ENCODE measurements at places on chromosomes 11 and 22.

GRCh38 chr11:44488165-44488965 is 77.1 kb upstream of the CD82 start:
- DNase-seq: no peak

GRCh38 chr22:22390989-22391388 is 117.6 kb downstream of the ZNF280B start:
- DNase-seq: no peak

DNA sequence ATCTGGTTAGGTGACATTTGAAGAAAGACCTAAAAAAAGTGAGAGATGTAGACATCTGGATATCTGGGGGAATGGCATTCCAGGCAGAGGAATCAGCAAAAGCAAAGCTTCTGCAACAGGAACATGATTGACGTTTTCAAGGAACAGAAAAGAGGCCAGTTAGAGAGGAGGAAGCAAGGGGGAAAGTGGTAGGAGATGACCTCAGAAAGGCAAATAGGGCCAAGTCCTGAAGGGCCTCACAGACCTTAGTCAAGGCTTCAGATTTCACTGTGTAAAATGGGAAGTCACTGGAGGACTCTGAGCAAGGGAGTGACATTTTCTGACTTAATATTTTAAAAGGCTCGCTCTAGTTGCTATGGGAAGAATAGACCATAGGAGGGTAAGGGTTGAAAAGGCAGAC is 9.7 kb downstream of the DEUP1 start:
- no peak for DNase-seq

DNA sequence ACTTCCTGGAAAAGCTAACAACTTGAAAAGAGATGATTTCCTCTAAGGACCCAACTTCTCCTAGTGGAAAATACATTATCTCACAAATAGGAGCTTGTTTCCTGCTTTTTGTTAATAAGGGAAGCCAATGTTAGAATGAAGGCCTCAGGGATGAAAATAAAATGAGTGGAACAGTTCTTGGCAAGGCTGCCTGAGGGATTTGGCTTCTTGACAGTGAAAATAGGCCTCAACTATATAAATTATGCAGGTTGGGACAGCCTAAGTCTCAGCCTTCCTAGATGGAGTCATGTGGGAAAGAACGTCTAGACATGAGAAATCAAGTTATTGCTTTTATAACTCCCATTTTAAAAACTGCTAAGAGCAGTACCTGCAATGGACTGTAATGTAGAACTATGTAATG is 92.8 kb upstream of the FIBIN start:
- DNase-seq: peak; percentile 34

DNA sequence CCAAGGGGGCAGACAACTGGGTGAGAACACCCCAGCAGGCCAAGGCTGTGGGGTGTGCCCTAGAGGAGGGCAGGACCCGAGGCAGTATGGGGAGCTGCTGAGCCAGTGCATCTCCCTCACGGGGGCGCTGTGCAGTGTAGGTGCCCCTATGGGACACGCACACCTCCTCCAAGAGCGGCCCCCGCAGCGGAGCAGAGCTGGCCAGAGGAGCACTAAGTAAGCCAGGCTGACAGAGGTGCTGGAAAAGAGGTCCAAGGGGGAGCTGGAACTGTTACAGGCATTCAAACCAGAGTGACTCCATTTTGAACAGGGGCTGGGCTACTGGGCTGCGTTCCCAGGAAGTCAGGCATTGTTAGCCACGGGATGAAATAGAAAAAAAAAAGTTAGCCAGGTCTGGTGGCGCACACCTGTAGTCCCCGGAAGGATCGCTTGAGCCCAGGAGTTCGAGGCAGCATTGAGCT is 41.8 kb downstream of the TST start:
- DNase-seq: no peak

DNA sequence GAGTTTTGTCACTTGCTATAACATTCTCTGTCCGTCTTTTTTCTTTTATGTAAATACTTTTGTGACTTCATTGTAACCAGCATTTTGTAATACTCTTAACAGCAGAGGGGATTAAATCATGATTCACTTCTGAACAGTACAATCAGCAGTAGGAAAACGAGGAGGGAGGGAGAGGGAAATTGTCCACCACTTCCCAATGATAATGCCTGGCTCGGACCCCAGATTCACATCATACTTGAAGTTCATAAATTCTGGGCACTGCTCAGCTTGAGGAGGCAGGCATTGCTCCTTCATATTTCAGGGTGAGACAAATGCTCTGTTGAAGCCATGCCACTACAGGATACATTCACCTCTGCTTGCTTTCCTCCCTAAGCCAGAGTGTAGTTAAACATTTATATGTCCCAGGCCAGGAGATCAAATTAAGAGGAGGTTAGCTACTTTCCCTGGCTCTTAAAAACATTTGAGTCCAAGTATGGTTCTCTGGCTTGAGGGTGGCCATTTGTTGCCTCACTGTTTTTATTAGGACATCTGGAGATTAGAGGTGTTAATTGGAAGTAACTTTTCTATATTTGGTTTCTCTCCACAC is 129.0 kb upstream of the LDLRAD3 start:
- DNase-seq: no peak

GRCh38 chr22:24144056-24144777 is 37.1 kb upstream of the SUSD2 start:
- DNase-seq: no peak

DNA sequence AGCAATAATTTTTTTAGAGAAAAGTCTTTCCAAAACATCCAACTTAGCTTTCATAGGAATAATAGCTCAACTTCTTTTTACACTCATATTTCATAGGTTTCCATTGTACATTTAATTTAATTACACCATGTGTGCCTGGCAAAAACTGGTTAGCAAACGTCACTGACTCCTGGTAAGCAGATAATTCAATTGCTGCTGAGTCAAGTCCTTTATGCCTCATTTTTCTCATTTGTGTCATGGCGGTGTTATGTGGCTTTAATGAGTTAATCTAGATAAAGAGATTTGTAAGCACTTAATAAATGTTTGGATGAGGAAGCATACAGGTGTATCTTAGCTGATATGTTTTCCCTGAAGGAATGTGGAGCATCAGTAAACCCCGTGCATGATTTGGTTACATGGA is 41.2 kb upstream of the PAK1 start:
- no peak for DNase-seq

GRCh38 chr11:131653260-131653659 is 282.8 kb downstream of the NTM start:
- DNase-seq: no peak

GRCh38 chr11:95093548-95093947 is 3.9 kb downstream of the ENDOD1 start:
- no peak for DNase-seq

- DNase-seq: no peak
Observed at GRCh38 chr11:57543593-57543992, 6.2 kb downstream of the SMTNL1 start.

DNA sequence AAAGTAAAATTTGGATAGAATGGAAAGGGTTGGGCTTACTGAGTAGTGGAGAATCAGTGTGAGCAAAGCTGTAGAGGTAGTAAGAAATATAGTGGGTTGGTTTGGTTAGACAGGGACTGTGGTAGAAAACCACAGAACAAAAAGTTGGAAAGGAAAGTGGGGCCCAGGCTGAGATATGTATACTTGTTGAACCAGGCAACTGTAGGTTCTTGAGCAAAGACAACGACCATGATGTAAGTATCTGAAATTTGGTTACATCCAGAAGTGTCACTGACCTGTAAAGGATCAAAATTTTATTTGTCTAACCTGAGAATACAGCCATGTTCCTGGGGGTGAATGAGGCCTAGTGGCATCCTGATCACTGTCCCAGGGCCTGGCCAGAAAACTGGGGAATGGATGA is 114.1 kb downstream of the STIM1 start:
- DNase-seq: no peak

DNA sequence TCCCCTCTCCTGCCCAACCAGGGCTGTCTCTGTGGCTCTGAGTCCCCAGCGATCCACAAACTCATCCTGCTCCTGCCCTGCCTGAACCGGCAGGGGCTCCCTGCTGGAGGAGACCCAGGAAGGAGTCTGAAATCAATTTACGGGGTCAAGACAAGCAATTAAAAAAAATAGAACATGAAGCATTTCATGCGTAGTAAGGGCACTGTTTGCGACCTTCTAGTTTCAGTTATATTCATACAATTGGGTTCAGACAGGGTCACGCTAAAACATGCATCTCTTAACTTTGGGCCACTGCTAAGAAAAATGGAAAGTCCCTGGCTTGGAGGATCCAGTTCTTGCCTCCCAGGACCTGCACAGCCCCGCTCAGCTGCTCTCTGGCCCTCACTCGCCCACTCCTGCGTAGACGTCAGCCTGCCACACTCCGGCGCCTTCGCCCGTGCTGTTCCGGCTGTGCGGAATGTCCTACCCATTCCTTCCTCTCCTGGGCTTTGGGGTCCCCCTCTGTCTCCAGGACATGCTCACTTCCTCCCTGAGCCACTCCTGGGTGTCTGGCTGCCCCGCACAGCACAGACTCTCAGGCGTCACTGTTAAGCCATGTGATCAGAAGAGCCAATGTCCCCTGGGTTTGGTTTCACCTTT is 12.8 kb downstream of the NFAM1 start:
- DNase-seq: no peak

DNA sequence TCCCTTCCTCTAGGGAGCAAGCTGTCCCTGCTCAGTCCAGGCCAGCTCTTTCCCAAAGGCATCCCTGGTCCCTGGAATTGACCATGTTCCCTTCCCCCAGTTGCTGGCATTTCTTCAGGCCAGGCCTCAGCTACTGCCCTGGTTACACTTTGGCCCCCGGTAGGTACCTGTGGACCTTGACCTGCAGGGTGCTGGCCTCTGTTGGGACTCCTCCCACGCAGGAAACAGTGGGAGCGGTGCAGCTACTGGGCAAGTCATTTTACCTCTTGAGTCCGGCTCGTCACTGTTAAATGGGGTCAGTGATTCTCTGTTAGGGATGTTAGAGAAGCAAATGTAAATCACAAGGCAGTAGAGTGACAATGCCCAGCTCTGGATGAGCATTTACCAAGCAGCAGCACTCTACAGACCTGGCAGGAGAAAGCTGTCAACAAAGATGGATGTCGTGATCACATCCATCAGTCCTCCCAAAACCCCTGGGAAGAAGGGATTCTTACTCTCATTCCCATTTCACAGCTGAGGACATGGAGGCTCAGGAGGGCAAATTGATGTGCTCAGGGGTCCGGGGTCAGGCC is 16.9 kb downstream of the MYO7A start:
- DNase-seq: no peak

Data from stromal cell of bone marrow (primary cell).